KBM-7 (cell line): ENCODE measurements at places on chromosomes 6 and 20.

- DNase-seq = no peak
These were observed 26.5 kb downstream of the CST9L start for GRCh38 chr20:23541776-23542175.

DNA sequence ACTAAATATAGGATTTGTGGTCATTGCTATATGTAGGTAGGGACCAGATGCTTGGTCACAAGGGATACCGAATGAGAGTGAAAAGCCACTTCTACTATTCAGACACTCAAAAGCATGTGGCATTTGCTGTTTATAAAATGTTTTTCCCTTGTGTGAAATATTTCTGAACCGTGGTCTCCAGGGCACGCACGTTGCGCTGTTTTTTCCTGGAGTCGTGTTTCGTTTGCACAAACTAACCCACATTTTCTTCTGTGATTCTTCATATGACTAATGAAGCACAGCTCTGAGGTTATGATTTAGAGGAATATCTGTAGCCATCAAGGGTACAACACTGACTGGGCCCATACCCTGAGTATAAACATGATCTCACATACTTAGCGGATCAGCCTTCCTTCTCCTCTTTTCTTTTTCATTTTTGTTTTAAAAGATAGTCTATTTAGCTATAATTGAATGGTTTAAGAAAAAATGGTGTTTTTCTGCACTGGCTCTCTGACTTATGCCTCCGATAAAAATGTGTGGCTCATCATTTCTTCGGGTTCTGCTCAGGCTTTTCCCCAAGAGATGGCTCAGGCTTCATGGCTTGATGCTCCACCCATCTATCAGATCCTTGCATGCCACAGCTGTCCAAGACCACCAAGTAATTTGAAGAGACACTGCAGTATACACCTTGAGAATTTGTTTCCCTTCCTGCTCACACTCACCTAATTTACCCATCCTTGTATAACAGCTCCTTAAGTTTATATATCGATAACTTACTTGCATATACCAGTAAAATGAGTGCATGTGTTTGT lies 59.9 kb upstream of the HBS1L start:
- DNase-seq = no peak

GRCh38 chr20:48194583-48194982 lies 409.3 kb upstream of the SULF2 start:
- no peak for DNase-seq

DNA sequence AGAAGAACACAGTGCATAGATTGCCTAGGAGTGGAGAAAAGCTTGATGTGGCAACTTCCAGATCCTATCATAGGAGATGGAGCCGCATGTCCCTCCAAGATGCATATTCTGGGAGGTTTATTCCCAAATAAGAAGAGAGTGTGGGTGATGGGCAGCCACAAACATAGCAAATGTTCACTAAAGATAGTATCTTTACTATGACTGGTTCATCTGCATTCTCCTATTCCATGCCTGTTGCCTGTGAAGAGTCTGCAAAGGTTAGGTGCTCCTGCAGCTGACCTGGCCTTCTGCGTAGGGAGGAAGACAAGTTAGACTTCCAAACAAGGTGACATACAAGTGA lies 14.5 kb upstream of the CCN6 start:
- no peak for DNase-seq

GRCh38 chr6:7910654-7911344 lies at the start of gene TXNDC5:
TXNDC5 (minus strand) TSS chr6:7910788; CDS start chr6:7910776, 12 bp downstream.
- DNase-seq = peak; percentile 47

GRCh38 chr20:39108746-39109145 lies 146.6 kb downstream of the DHX35 start:
- no peak for DNase-seq

DNA sequence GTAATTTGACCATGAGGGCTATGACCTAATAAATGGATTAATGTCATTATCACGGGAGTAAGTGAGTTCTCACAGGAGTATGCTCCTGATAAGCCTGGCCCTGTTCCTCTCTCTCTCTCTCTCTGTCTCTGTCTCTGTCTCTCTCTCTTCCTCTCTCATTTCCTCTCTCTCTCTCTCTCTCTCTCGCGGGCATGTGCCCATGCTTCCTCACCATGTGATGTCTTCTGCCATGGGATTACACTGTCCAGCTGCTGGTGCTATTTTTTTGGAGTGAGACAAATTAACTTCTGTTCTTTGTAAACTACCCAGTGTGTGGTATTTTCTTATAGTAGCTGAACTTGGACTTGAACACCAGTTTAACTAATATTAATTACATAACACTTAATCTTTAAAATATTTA lies 374.3 kb upstream of the GJE1 start:
- no peak for DNase-seq

DNA sequence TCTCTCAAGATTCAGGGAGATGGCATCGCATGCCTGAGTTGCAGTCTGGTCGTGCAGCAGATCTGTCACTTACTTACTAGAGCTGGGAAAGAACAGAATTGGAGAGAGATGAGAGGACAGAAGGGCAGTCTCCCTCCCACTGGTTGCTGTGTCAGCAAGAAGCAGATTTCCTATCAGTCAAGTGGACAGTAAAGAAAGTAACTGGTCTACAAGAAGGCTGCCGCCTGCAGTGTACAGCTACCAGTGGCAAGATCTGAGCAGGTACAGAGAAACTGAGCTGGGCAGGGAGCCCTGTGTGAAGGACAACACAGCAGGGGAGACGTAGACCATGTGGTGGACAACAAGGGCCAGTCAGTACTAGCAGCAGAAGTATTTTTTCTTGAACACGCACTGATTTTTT lies 49.5 kb upstream of the PCSK2 start:
- no peak for DNase-seq

DNA sequence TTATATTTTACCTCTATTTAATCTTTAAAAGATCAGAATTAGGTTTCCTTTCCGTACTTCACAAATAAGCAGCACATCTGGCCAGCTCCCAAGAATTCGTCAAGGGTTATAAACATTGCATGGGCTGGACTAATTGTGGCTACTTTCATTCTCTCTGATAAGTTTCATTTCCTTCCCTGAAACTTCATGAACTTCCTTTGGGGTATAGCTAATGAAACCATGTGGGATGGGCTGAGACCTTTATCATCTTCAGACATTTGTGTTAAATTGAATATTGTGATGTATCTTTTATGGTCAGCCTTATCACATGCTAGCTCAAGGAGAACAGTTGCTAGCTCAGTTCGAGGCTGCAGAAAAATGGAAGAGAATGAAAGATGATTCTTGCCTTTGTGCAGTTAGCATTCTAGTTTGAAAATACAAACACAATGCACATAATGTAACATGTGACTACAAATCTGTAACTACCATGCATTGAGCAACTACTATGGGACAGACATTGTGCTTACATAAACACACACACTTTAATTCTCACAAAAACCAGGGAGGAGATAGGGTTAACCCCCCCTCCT lies 1.7 kb upstream of the GMPR start:
- DNase-seq = peak; percentile 75

GRCh38 chr6:13402711-13403110 lies 74.4 kb upstream of the TBC1D7 start:
- no peak for DNase-seq

- no peak for DNase-seq
These were observed 363.7 kb downstream of the CDH4 start for GRCh38 chr20:61615806-61616205.

DNA sequence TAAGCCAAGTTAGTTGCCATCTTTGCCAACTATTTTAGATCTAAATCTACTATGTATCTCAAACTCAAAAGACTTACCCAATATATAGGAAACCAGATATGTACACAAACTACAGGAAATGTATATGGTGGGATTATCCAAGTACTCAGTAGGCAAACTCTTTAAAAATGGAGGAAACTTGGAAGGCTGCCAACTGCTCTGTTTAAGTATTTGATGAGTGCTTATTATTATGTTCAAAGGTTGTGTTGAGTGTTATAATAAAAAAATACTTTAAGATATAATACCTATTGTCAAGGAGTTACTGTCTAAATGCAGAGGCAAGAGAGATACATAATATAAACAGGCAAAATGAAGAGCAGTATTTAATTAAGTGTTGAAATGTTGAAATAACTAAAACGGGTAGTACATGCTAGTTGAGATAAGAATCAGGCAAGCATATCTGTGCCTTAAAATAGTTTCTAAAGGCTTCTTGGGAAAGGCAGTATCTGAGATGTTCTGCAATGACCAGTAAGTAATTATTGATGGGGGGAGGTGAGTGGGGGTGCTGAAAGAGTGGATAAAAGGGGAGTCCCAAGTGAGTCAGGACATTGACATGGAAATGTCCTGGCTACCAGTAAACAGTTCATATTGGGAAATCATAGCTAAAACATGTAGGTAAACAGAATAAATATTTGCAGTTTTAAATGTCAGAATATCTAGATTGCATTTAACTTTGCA lies 6.5 kb upstream of the DST start:
- peak; percentile 51 for DNase-seq

DNA sequence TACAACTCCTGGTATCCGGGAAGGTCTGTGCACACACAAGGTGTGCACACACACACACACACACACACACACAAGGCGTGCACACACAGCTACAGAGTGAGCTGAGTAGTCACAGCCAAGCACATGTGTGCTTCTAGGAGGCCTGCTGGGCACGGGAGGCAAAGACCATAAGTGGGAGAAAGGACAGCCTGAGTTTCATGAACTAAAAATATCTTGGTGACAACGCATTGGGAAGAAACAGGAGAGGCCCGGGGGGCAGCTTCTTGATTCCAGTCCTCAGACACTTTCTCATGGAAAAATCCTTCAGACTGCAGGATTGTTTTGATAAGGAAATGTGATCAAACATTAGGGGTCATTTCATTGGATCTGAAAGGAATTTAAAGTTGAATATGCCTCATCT lies 2.6 kb downstream of the TRAF3IP2 start:
- DNase-seq = no peak

DNA sequence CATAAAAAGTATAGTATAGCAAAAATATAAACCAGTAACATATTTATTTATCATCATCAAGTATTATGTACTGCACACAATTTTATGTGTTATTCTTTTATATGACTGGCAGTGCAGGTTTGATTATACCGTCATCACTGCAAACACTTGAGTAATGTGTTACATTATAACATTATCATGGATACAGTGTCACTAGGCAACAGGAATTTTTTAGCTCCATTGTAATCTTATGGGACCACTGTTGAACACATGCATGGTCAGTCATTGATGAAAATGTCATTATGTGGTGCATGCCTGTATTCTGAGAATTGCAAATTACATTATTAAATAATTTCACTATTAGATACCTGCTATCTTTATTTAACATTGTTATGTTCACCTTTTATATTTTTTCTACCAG lies 29.1 kb upstream of the OR2J2 start:
- DNase-seq = no peak

DNA sequence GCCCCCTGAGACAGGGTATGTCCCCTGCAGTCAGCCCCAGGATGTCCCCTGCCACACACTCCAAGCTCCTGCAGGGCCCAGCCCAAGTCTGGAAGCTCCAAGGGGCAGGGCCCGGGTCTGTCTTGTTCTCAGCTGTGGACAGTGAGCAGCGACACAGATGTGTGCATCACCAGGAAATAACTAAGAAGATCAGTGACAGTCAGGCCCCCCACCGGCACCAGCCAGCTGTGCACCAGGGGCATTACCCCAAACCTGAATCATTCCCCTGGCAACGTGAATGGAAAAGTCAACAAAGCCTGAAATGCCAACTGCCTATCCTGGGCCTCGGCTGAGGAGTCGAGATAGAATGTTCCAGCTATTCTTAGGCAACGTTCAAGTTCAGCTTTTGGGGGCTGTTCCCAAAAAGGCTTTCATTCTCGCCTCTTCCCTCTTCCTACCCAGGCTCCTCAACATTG lies 105.0 kb downstream of the PREX1 start:
- DNase-seq = peak; percentile 58

DNA sequence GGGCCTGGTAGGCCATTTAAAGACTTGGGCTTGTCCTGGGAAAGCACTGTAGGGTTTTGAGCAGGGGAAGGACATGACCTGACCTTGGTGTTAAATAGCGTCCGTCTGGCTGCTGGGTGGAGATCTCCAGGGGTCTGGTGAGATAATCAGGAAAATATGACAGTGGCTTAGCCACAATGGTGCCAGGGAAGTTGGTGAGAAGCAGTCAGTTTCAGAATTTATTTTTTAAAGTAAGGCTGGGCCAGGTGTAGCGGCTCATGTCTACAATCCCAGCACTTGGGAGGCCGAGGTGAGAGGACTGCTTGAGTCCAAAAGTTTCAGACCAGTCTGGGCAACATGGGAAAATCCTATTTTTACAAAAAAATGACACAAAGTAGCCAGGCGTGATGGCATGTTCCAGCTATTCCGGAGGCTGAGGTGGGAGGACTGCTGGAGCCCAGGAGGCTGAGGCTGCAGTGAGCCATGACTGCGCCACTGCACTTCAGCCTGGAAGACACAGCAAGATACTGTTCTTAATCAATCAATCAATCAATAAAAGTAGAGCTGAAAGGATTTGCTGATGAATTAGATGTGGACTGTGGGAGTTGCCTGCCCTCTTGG lies 41.4 kb downstream of the BCL2L1 start:
- no peak for DNase-seq

DNA sequence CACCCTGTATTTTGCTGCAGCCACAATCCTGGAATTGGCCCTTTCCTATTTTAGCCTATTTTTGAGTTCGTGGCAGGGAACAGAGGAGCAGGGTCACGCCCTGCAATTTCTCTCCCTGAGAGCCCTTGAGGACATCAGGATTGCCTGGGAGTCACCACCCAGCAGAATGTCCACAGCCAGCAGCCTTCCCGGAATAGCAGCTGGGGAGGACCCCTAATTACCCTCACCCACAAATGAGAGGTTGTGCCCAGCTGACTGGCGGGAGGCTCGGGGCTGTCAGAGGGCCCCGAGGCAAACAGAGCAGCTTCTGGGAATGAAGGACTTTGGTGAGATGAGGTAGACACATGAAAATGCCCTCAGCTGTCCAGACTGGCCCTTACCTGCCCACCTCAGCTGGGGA lies 165.1 kb downstream of the PREX1 start:
- no peak for DNase-seq

GRCh38 chr20:10329387-10330005 lies 104.5 kb downstream of the MKKS start:
- no peak for DNase-seq

DNA sequence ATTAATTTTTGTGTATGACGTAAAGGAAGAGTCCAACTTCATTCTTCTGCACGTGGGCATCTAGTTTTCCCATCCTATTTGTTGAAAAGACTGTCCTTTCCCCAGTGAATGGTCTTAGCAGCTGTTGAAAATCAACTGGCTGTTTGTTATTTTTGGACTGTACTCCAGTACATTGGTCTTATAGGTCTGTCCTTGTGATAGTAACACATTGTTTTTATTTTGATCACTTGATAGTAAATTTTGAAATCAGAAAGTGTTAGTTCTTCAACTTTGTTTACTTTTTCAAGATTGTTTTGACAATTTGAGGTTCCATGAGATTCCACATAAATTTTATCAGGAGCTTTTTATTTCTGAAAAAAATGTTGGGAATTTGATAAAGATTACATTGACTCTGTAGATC lies 280.2 kb upstream of the FOXQ1 start:
- DNase-seq = no peak

- DNase-seq = no peak
These were observed 17.2 kb downstream of the KLHL31 start for GRCh38 chr6:53648184-53648943.

- no peak for DNase-seq
These were observed 4.8 kb upstream of the TUBB2B start for GRCh38 chr6:3232017-3232945.
